ENCODE measurements at places on chromosomes 4 and X. TPM values are rescaled to one million over a fixed set of nuclear protein-coding genes. Genes with fewer than 3 reads are reported as not detected.
A peak's percentile ranks its signal among the peaks of the same experiment; 100 is the strongest.

DNA sequence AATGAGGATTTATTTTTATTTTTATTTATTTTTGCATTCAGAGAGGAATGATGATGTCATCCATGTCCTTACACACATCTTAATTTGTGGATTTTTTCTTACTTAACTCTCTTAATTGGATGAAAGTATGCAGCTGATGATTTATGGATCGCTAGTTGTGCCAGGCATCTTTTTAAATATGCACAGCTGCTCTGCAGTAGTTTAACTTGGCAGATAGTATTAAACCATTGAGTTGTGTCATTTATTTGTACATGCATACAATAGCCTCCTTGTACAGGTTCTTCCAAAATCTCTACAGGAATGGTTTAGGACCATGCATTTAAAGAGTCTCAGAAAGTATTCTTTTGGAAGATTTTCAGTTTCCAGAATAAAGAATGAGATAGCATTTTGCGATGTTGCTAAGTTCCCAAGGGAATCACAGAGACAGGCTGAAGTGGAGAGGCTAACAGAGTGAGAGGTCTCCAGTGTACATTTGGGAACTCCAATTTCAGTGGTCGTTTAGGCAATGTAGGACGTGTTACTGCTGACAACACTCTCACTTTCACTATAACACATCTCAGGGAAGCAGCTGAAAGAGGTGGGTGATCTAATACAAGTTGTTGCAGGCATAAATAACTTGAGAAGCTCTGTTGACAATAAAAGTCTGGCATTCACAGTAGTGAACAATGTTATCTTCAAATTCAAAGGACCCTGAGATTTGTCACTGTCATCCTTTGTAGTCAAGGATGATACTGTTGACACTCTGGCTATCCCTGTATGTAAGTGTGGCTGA, 49.9 kb upstream of the SCRG1 start:
- no peak for DNase-seq

TRIML2 gene
- not detected for total RNA-seq

- DNase-seq = no peak
Observed at GRCh38 chrX:129077424-129078170, 445.7 kb downstream of the SMARCA1 start.

IL1RAPL1 gene
- not detected for total RNA-seq

- DNase-seq = no peak
Observed at GRCh38 chr4:39786838-39787237, 88.9 kb downstream of the UBE2K start.

GRCh38 chr4:79687006-79687405, 279.0 kb upstream of the GK2 start:
- DNase-seq = no peak

GRCh38 chr4:101191302-101192098, 155.8 kb downstream of the PPP3CA start:
- DNase-seq = peak; percentile 90

DNA sequence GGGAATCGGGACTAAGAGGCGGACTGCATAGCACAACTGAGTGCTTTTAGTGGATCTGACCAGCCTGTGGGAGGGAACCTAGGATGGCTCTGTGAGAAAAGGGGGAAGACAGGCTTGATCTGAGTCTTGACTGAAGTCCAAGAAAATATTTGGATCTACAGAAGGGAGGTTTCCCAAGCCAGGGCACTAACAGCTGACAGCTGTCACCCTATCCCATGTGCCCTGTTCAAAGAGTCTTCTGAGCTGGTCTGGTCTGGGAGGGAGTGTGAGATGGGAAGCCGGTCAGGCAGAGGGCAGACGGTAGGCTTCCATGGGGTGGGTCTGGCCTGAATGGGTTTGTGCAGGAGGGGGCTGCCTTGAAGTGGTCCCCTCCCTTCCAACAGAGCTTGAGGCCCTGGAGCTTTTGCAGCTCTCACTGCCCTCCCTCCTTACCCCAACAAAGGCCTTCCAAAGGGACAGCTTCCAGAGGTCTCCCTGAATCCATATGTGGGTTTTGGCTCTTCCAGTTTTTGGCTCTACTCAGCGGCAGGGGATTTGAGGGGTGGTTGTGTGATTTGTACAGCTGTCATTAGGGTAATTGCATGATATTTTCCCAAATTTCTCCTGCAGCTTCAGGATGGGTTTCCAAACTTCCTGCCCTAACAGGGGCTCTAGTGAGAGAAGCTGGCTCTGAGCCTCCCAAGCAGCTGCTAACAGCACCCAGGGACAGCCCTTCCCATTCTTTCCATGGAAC, 643.7 kb downstream of the BCOR start:
- no peak for DNase-seq

GRCh38 chrX:41670112-41670511, 18.7 kb upstream of the GPR34 start:
- no peak for DNase-seq

DNA sequence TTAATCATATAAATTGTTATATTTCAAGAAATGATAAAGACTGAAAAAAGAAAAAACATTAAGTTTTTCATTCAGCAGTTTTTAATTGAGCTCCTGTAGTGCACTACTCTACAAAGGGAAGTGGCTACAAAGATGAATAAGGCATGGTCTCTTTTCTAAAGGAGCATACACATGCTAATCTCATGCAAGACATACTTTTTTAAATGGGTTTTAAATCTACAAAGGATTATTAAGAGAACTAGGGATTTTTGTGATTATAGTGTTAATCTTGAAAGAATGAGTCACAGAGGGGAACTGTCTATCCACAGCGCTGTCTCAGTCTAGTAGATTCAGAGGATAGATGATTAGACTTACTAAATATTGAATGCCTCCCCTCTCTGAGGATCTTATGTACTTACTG, 1722.2 kb downstream of the RPA4 start:
- DNase-seq = no peak

GRCh38 chr4:96315815-96316214, 475.9 kb downstream of the PDHA2 start:
- no peak for DNase-seq

DNA sequence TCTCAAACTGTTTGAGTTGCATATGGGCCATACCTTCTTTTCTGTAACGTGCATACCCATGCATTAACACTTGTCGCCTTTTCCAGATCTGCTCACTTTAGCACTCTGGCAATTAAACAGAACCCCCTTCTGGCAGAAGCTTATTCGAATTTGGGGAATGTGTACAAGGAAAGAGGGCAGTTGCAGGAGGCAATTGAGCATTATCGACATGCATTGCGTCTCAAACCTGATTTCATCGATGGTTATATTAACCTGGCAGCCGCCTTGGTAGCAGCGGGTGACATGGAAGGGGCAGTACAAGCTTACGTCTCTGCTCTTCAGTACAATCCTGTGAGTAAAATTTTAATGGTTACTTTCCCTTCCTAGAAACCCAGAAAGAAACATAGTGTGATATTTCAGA, 4.8 kb downstream of the OGT start:
- no peak for DNase-seq

GRCh38 chrX:104318330-104319009, 63.7 kb upstream of the ESX1 start:
- DNase-seq = no peak

GPC4 gene
- 17.3 TPM for total RNA-seq

HPGD gene
- 4.5 TPM for total RNA-seq

MSANTD1 gene
- total RNA-seq = 0.71 TPM

- DNase-seq = no peak
Observed at GRCh38 chr4:122017296-122017695, 65.4 kb upstream of the TRPC3 start.

GRCh38 chr4:8574796-8575370, 5.3 kb upstream of the GPR78 start:
- peak; percentile 66 for DNase-seq

All from posterior vena cava (tissue), 2 donors.